Naive thymus-derived CD4-positive, alpha-beta T cell (primary cell): ENCODE measurements at places on chromosomes 6 and 20.

DNA sequence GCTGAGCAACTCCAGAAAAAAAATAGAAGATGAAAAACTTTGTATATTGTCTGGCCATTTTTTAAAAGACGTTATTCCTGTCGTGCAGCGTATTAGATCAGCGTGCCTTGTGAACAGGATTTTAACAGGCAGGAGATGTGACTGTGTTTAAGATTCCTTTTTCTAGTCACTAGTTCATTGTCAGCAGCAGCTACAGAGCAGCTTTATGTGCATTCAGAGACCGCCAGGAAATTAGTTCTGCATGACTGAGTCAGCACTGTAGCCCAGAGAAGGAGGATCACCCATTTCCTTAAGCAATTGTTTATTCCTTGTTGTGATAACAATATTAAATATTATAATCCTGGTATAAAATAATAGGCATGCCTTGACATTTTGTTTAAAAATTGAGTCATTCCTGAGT, 75.4 kb upstream of the ADGRB3 start:
- no peak for DNase-seq

- DNase-seq, result no peak
These were observed 7.9 kb downstream of the GPLD1 start for GRCh38 chr6:24481449-24481848.

- DNase-seq, result peak; percentile 2
These were observed 28.2 kb downstream of the TBC1D32 start for GRCh38 chr6:121305957-121306607.

DNA sequence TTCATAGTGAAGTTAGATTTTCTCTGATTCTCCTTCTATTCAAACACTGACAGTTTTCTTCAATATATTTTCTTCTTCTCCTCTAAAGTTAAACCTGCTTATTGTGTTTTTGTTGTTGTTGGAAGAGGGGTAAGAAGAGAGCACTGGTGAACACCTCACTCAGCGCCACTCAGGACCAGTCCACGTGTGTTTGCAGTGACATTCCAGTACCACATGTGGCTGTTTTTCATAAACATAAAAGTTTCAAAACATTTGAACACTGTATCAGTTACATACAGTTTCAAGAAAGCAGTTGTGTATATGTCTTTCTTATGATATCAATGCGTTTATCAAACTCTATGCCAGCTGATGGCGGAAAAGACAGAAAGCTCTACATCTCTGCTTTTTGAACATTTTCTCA, 86.7 kb downstream of the HMGCLL1 start:
- no peak for DNase-seq

- no peak for DNase-seq
These were observed 32.6 kb downstream of the PSMG4 start for GRCh38 chr6:3291346-3291745.

- DNase-seq, result no peak
These were observed 64.8 kb upstream of the POU3F2 start for GRCh38 chr6:98769546-98769945.

DNA sequence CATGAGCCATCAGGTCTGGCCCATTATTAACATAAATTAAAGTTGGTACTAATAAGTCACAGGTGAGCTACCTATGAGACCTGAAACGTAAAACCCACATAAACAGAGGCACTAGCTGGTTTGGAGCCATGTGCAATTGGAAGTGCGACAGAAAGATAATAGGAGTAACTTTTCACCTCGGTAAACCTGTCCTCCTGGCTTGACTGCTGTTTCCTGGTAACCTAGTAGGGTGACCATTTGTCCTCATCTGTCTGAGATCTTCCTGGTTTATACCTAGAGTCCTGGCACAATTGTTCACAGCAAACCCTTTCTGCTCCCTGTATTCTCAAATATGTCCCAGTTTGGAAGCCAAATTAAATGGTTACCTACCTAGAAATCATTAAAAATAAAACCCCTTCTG, 7.4 kb downstream of the TBC1D20 start:
- DNase-seq, result no peak

GRCh38 chr6:128275030-128275429, 245.4 kb downstream of the PTPRK start:
- DNase-seq, result no peak
